ENCODE measurements at places on chromosomes 3 and 15. TPM values are rescaled to one million over a fixed set of nuclear protein-coding genes. Genes with fewer than 3 reads are reported as not detected.

Gene SLC28A2
- not detected for total RNA-seq

Gene C3orf33
- 2.0 TPM for total RNA-seq

Gene C3orf52
- 55.1 TPM for total RNA-seq

Gene AMT
- total RNA-seq: 2.5 TPM

Gene CNTN6
- 0.12 TPM for total RNA-seq

Gene ATP8B4
- total RNA-seq: not detected

Gene PHLDB2
- total RNA-seq: 37.5 TPM

Gene KCNH8
- 0.40 TPM for total RNA-seq

Gene RBP2
- not detected for total RNA-seq

Gene KNG1
- total RNA-seq: not detected

Gene PLSCR5
- total RNA-seq: not detected

Gene SLC9C1
- total RNA-seq: not detected

Gene MCTP2
- 7.5 TPM for total RNA-seq

Gene RFTN1
- 34.7 TPM for total RNA-seq

Gene C15orf62
- total RNA-seq: 0.63 TPM

Gene PLCL2
- total RNA-seq: 3.5 TPM

Gene PIERCE2
- 1.4 TPM for total RNA-seq

Gene PIGZ
- total RNA-seq: 0.36 TPM

Gene MUSTN1
- not detected for total RNA-seq

Gene DGKG
- total RNA-seq: 1.0 TPM

Gene PRKAR2A
- 23.5 TPM for total RNA-seq

Gene SERPINI2
- total RNA-seq: not detected

Gene ARGFX
- total RNA-seq: not detected

Gene PRR20G
- total RNA-seq: not detected

Gene ZMYND10
- 0.92 TPM for total RNA-seq

Gene RTP3
- not detected for total RNA-seq

Gene MORC1
- not detected for total RNA-seq

Gene CFAP92
- not detected for total RNA-seq

Gene SOX14
- total RNA-seq: not detected

Gene PP2D1
- not detected for total RNA-seq

Gene SENP7
- total RNA-seq: 11.8 TPM

Gene TNIK
- 3.1 TPM for total RNA-seq

Gene IQCF5
- total RNA-seq: not detected

Measured in epithelial cell of proximal tubule (primary cell).